ENCODE measurements at places on chromosomes 7 and 10.
A peak's percentile ranks its signal among the peaks of the same experiment; 100 is the strongest.

GRCh38 chr10:52463826-52464225 lies 149.7 kb downstream of the DKK1 start:
- DNase-seq, result no peak

GRCh38 chr7:134458806-134459698 lies at the start of gene AKR1B1:
TSS of gene AKR1B1 (minus strand) at chr7:134459100. CDS start at chr7:134459062, 38 bp downstream.
- peak; percentile 70 for DNase-seq

- no peak for DNase-seq
Observed at GRCh38 chr7:135929722-135930141, 47.4 kb downstream of the MTPN start.

GRCh38 chr10:116490028-116490662 lies 55.6 kb upstream of the PNLIP start:
- DNase-seq, result no peak

GRCh38 chr7:876077-876971 lies at the start of gene GET4:
TSS of gene GET4 (plus strand) at chr7:876554. CDS start at chr7:876646, 92 bp downstream.
- DNase-seq, result peak; percentile 97

- no peak for DNase-seq
Observed at GRCh38 chr7:143227806-143228205, 6.0 kb downstream of the TAS2R40 start.

All from prostate gland (tissue), 2 donors.